ENCODE measurements at places on chromosomes 4 and X.

GRCh38 chr4:158811216-158811540 lies 42.4 kb downstream of the FNIP2 start:
- DNase-seq: no peak

GRCh38 chr4:183906739-183907651 lies 1.9 kb downstream of the STOX2 start:
- peak; percentile 79 for DNase-seq

- peak; percentile 84 for DNase-seq
These were observed at the start of gene FAM47E for GRCh38 chr4:76251441-76252270. FAM47E (plus strand) TSS chr4:76251721; CDS start chr4:76251747, 26 bp downstream.

- no peak for DNase-seq
These were observed 111.6 kb downstream of the FRYL start for GRCh38 chr4:48668254-48669017.

- DNase-seq: no peak
These were observed 32.0 kb upstream of the HPGD start for GRCh38 chr4:174554231-174554728.

DNA sequence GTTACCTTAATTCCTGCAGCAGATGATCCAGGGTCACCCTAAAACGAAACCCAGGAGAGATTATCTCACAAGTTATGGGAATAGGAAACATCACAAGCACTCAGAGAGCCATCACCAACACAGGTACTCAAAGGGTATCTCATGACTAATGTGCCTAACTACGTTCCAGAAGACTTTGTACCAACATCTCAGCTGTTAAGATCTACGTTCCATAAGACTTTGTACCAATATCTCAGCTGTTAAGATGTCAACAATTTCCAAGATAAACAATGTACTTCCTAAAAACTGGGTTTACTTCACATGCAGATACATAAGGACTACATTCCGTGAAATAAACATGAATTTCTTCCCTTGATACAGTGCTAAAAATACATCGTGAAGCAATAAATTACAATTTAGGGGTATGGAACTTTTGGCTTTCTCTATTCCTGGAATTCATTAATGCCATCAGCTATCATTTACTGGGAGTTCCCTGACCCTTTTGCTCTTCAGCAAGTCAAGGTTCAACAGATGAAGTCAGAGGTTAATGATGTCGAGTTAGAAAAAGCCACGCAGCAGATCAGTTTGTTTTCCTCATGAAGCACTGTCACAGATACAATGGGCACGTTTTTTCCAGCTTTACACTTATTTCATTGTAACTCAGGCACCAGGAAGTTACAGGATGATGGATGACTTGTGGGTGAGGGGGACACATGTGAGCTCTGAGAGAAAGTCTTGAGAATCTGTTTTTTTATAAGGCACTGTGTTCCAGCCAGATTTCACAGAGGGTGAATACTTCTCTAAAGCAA lies 127.0 kb upstream of the ETNPPL start:
- DNase-seq: no peak

DNA sequence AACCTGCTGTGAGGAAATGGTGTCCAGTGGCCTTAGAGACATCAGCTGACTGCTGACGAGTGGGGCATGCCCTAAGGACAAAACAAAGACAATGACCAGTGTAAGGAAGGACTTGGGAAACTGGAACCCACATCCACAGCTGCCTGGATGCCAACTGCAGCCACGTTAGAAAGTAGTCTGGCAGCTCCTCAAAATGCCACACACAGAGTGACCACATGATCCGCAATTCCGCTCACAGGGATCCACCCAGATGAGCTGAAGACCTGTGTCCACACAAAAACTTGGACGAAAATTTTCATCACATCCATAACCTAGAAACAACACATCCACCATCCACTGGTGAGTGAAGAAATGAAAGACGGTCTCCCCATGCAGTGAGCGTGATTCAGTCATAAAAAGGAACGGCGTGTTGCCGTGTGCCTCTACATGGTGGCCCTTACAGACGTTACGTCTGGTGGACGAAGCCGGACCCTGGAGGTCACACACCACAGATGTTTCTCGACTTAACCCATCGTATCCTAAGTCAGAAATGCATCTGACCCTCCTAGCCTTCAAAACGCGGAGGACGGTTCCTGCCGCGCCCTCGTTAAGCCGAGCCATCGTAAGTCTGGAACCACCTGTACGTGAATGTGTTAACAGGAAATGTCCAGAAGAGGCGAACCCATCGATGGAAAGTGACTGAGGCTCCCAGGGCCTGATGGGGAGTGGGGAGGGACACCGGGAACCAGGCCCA lies 40.6 kb upstream of the MXD4 start:
- no peak for DNase-seq

- DNase-seq: no peak
These were observed 89.4 kb upstream of the IL13RA1 start for GRCh38 chrX:118637997-118638396.

DNA sequence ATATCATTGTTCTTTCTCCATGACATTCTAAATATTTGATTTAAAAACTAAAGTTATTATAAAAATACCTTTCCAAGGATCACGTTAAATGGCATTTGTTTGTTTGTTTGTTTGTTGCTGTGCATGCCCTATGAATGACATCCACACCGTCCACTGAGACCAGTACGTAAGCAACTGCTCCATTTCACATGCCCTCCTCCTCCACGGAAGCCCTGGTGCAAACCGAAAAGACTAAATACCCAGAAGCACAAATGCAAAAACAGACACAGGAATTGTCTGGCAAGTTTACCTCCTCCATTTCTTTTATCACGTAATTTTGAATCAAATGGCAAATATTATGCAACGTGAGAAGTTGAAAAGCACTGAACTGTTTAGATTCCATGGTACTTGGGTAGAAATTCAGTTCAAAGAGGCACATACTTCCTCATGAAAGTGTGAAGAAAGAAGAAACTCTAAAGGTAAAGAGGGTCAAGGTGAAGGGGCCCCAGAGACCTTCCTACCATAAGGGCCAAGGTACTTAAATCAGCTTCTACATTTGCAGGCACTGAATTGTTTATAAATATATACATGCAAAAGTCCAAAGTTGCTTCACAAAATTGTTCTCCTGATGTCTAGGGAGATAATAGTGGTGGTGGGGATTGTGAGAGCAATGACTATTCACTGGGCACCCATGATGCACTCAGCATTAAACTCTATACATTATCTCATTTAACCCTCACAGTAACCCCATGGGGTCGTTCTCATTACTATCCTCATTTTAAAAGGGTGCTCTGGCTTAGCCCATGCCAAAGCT lies 23.4 kb downstream of the IRF2 start:
- no peak for DNase-seq

DNA sequence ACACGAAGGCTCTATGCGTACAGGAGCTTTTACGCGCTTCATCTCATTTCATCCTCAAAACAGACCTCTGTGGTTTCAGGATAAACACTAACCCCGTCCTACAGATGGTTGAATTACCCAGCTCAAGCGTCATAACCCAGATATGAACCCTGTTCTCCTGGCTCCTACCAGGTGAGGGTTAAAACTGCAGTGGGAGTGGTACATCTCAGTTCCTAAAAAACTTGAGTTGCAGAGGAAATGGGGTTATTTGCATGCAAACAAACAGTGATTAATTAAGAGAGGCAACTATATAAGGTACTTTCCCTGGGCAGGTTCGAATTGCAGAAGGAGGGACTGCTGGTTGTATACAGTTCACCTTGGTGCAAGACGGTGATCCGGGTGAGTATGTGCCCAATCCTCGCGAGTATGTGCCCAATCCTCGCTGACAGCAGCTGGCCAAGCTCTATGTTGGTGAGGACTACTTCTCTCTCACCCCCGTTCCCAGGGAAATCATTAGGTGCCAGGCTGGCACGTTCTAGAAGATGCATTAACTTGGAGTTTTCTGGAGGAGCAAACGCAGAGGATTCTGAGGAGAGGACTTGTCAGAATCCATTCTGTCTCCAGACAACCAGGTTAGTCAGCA lies 72.6 kb downstream of the FHDC1 start:
- DNase-seq: no peak

DNA sequence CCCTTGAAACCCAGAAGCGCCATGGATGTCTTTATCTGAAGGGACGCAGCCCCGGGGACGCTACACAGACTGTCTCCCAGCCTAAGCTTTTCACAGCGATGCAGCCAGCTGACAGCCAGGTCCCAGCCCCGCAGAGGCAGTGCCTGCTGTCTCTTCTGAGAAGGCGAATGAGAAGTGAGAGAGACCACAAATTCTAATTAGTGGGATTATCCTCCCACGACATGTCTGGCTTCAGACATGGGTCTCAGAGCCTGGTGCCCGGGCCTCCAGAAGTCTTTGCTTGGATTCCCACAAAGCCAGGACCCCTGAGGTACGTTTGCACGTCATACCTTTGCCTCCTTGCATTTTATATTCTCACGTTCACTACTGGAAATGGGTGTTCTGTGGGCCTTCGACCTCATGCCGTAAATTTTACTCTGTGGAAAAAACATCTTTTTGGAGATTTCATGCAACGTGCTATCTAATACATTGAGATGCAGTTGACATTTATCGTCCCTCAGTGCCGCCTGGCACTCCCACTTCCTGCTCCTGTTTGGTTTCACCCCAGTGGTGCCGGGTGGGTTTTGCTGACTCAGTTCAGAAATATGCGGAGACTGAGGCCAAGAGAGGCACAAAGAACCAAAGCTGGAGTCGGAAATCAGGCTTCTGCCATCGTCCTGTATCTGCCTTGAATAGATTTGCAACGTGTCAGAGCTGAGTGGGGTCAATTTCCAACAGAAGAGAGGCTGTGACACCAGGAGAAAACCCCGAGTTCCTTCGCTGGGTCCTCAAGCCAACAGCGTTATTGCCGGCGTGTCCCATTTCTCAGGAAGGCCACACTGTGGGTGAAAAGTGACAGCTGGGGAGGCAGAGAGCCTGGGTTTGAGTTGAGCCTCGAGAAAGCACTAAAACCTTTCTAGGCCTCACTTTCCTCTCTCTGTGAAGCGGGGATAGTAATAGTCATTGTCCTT lies 114.4 kb downstream of the STK32B start:
- DNase-seq: no peak

GRCh38 chr4:91057871-91058270 lies 930.7 kb downstream of the CCSER1 start:
- no peak for DNase-seq

DNA sequence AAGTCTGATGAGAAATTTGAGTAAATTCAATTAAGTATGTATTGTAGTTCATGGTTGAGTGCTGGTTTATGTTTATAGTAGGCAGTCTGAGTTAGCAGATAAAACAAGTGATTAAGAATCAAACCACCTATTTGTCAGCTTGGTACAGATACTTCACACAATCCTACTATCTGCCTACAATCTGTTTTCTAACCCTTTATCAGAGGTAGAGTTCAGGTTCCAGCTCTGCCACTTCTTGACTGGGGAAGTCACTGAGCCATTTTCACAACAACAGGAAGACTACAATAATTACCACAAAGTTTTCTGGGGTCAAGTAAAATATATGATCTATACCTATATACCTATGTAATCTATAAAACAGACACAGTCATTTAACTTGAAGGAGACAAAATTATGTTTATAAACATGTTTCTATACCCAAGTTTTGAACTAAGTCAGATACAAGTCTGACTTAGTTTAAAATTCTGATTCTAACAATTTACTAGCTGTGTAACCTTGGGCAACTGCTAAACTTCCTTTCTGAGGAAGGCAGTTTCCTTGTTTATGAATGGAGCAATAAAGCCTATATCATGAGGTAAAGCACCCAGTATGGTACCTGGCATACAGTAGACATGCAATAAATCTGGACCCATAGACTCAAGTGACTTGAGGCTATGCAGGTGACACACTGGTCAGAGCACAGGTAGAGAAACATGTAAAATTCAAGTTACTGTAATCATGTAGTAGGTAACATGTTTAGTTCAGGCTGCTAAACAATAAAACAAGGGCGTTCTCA lies 37.2 kb upstream of the BDH2 start:
- no peak for DNase-seq

All from right kidney (tissue), 9 donors.